ENCODE measurements at places on chromosomes 7 and 10. TPM values are rescaled to one million over a fixed set of nuclear protein-coding genes. Genes with fewer than 3 reads are reported as not detected.
A peak's percentile ranks its signal among the peaks of the same experiment; 100 is the strongest.

Gene GGCT
- 22.5 TPM for total RNA-seq

Gene FBXO24
- not detected for total RNA-seq

Gene NPY
- not detected for total RNA-seq

Gene NEUROG3
- total RNA-seq: not detected

Gene ENTPD1
- 110 TPM for total RNA-seq

Gene PRLHR
- total RNA-seq: not detected

Gene NPC1L1
- total RNA-seq: 0.39 TPM

Gene PLEKHS1
- 0.29 TPM for total RNA-seq

DNA sequence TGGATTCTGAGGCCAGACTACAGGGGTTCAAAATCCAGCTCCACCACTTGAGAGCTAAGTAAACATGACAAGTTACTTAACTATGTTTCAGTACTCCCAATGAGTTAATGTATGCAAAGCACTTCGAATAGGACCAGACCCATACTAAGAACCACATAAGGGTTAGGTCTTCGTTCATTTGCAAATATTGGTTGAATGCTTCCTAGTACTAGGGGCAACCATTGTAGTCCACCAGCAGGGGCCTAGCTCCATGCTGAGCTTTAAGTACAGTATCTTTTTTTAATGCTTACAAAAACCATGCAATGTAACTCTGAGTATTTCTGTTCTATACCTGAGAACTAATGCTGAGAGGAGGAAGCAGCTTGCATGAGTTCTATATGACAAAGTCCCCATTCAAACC, 80.4 kb upstream of the PDE1C start:
- DNase-seq: no peak

DNA sequence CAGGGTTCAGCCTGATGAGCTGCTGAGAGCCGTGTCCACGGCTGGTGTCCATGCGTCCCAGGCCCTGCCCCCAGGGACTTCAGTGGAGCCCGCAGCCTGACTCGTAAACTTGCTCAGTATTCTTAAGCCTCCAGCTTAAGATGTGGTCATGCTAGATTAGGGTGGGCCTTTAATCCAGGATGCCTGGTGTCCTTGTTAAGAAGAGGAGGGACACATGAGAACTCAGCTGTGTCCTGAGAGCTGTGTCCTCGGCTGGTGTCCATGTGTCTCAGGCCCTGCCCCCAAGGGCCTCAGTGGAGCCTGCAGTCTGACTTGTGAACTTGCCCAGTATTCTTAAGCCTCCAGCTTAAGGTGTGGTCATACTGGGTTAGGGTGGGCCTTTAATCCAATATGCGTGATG, 23.0 kb downstream of the DOCK1 start:
- DNase-seq: no peak

DNA sequence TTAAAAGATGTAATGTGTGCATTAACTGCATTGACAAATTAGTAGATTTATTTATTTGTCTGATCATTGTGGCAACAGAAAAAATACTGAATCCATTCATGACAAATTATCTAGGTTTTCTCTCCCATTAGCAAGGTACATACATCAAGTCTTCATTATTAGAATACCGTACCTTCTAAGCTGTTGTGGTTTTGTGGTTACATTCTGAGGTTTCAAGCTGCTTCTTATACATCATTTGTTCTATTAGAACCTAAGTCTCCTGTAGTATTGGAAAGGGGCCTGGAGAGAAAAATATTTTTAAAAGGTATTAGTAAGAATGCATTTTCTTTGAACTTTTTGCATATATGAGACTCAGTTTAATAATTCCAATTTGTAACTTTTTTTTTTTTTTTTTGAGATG, 26.3 kb upstream of the CACNB2 start:
- no peak for DNase-seq

- DNase-seq: no peak
Observed at GRCh38 chr7:75876126-75876881, 2.5 kb upstream of the RHBDD2 start.

- DNase-seq: no peak
Observed at GRCh38 chr10:112966194-112966855, 16.3 kb downstream of the TCF7L2 start.

DNA sequence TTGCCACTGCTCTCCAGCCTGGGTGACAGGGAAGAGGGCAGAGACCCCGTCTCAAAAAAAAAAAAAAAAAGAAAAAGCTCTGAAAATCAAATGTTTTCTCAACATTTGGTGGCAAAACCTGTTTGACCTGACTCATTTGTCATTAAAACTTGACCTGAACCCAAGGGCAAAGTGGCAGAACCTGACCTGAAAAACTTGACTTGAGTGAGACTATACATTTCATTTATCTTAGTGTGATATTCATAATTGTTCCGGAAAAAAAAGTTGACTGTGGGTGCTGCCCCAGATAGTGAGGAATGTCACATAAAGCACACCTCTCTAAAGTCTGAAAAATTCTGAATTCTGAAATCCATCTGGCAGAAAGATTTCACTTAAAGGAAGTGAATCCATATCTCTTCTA, 2.3 kb upstream of the TAX1BP1 start:
- DNase-seq: no peak

- DNase-seq: no peak
Observed at GRCh38 chr10:69570050-69570816, 3.0 kb downstream of the NEUROG3 start.

GRCh38 chr10:380313-380940, 245.2 kb downstream of the ZMYND11 start:
- no peak for DNase-seq

DNA sequence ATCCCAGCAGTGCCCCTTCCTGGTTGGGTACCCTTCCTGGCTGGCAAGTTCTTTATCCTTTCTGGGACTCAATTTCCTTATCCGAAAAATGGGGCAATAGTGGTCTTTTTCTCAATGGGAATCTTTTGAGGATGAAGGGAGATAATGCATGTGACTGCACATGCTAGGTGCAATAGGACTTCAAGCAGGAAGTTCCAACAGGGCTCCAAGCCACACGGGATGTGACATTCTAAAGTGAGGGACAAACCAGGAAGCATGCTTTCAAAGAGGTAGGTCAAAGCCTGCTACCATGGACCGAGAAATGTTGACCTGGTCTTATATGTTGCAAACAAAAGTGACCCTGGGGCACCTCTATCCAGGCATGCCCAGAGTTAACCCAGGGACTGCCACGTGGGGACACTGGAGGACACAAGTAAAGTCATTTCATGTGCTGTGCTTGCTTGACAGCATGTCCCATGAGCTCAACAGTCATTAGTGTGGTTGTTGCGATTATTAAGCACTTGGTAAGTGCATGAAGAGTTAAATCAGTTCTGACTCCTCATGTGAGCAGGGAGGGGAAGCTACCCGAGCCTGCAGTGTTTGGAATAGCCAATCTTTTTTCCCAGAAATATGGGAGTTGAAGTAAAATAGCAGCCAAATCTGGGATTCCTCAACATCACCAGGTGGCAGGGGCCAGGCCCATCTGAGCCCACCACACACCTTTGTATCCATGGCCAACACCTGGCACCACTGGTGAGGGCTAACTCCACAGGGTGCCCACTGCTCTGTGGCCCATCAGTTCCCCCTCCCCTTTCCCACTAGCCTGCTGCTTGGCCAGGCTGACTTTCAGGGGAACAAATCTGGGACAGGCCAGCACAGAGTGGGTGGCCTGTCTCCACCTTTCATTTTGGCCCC, 5.7 kb downstream of the ARHGAP22 start:
- DNase-seq: no peak

GRCh38 chr7:74271742-74272141, 17.5 kb upstream of the CLIP2 start:
- no peak for DNase-seq

- no peak for DNase-seq
Observed at GRCh38 chr10:125846894-125847293, 23.5 kb downstream of the BCCIP start.

DNA sequence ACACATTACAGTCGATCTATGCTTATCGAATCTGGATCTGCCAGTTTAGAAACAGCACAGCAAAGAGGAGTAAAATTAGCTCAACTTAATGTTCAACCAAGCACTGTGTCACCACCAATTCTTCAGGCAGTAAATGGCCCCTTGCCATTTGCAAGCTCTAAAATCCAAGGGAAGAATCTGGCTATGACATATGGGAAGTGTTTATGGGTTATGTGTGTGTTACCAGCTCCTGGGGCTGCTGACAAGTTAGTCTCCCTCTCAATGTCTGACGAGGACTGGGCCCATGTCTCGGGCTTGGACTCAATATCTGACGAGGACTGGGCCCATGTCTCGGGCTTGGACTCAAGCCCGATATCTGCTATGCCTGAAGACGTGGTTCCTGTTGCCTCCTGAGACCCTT, 5.7 kb upstream of the ITIH2 start:
- DNase-seq: peak; percentile 46

GRCh38 chr10:97462309-97462708, 16.3 kb downstream of the ZDHHC16 start:
- DNase-seq: no peak

DNA sequence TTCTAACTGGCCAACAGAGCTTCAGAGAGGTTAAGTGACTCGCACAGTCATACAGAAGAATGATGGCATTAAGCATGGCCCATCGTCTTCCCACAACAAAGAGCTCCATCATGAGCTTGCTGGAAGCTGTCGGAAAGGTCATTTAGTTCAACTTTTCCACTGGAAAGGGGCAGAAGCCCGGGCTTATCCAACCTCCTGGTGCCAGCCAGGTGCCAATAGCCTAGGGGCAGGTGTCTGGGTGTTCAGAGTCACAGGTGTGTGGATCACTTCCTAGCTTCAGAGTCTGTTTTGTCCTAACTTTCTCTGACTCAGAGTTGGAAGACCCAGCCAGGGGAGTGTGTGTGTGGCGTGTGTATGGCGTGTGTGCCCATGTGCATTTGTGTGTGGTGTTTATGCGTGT, 1.3 kb upstream of the TRPV6 start:
- DNase-seq: peak; percentile 13

DNA sequence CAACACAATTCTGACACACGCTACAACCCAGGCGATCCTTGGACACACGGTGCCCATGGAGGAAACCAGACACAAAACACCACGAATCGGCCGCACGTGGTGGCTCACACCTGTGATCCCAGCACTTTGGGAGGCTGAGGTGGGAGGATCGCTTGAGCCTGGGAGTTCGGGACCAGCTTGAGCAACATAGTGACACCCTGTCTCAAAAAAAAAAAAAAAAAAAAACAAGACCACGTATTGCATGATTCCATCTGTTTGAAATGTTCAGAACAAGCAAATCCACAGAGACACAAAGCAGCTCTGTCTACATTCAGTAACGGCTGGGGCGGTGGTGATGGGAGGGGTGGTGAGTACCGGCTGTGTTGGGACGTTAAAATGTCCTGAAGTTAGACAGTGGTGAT, 25.2 kb downstream of the ADAP1 start:
- peak; percentile 29 for DNase-seq

DNA sequence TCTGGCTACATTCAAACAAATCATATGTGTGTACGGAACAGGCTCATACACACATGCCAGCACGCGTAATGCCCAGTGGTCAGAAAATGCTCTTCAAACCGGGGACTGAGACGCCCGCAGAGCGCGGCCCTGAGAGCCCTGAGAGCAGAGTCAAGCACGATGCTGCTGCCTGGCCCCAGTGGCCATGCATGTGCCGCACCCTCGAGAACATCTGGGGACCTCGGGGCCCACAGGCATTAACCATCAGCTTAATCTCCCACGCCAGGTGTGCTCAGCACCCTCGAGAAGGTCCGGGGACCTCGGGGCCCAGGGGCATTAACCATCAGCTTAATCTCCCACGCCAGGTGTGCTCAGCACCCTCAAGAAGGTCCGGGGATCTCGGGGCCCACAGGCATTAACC, 163.1 kb downstream of the PTPRN2 start:
- DNase-seq: no peak

DNA sequence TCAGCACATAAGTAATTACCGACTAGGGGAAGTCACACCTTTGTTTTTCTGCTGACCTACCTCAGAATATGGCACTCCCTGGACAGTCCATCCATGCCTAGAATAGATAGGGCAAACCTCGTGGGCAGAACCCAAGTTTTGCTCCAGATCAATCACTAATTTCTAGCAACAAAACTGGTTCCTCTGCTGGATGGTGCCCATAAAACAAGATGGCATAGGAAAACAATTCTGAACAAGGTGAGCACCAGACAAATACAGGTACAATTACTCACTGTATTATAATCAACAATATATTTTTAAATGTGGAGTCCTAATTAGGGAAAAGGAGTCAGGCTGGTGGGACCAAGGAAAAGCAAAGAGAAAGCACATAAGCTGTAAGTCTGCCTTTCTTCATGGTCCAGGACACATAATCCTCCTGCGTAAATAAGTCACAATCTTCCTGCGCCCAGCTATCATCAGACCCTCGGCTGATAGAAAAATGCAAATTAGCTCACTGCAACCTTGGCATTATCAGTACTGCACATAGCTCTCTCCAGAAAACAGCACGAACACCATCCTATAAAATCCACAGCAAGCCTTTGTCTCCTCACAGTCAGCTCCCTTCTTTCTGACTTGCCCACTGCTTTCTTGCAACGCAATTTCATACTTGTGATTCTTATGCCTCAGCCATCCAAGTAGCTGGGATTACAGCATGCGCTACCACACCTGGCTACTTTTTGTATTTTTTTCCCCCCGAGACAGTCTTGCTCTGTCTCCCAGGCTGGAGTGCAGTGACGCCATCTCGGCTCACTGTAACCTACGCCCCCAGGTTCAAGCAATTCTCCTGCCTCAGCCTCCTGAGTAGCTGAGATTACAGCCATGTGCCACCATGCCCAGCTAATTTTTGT, 15.1 kb downstream of the URGCP start:
- no peak for DNase-seq

Measured in aorta (tissue), 5 donors.